Activated CD8-positive, alpha-beta T cell treated with anti-CD3 and anti-CD28 coated beads, Interleukin-2, amount 10 ng/mL, durations not matched to agents 7 days and 5 days (primary cell): ENCODE measurements at places on chromosomes 16 and 17. TPM values are rescaled to one million over a fixed set of nuclear protein-coding genes. Genes with fewer than 3 reads are reported as not detected.

DNA sequence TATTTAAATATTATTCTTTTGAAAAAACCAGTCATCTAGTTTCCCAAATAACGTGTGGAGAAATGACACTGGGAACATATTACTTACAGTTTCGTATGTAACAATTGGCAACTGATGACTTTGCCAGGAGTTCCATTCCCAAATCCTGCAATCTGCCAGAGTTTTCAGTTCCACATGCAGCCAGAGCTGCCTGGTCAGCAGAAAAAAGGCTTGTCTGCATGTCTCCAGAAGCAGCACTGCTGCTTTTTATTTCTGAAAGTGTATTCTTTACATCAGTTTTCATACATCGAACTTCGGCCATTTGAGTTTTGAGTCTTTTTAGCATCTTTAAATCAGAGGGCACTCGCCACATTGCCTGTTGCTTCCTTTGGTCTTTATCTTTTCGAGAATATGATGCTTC, 78.4 kb downstream of the TRIM37 start:
- no peak for DNase-seq
- H3K4me1 ChIP-seq: no peaks in the 10 kb centered on the region
- no peaks in the 10 kb centered on the region for H3K27me3 ChIP-seq
- H3K27ac ChIP-seq: no peak overlapping the region
- peaks cover 17% of the 10 kb centered on the region for H3K36me3 ChIP-seq
- H3K4me3 ChIP-seq: no peak overlapping the region

DNA sequence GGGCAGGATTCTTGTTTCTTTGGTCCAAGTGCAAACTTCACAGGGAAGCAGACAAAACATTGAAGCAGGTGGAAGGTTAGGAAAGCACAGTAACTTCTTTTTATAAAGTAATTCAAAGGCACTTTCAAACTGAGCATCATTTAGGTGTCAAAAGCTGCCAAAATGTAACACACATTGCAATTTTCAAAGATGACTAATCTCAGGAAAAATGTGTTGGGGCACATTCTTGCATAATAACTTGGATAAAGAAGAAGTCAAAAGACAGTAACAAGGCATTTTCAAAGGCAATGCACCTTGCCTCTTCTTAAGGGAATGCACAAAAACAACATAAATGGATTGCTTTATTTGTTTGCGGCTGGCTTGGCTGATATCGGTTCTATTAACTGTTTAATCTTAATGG, 3.6 kb downstream of the KCNJ2 start:
- H3K27me3 ChIP-seq: peaks cover 39% of the 10 kb centered on the region
- no peaks in the 10 kb centered on the region for H3K36me3 ChIP-seq
- no peak for DNase-seq

- no peak for DNase-seq
- H3K27me3 ChIP-seq: no peaks in the 10 kb centered on the region
- no peak overlapping the region for H3K27ac ChIP-seq
- no peaks in the 10 kb centered on the region for H3K4me1 ChIP-seq
These were observed 381.8 kb downstream of the SOX9 start for GRCh38 chr17:72502371-72503341.

GRCh38 chr17:80212962-80213642, 7.0 kb downstream of the SGSH start:
- H3K4me1 ChIP-seq: peaks cover 6% of the 10 kb centered on the region
- no peak for DNase-seq
- H3K27ac ChIP-seq: no peak overlapping the region
- no peaks in the 10 kb centered on the region for H3K36me3 ChIP-seq

GRCh38 chr17:16085066-16085699, 85.6 kb downstream of the TTC19 start:
- DNase-seq: no peak
- no peaks in the 10 kb centered on the region for H3K27me3 ChIP-seq
- H3K36me3 ChIP-seq: peaks cover 62% of the 10 kb centered on the region
- H3K27ac ChIP-seq: peak overlapping the region; percentile 11
- no peak overlapping the region for H3K4me3 ChIP-seq

DNA sequence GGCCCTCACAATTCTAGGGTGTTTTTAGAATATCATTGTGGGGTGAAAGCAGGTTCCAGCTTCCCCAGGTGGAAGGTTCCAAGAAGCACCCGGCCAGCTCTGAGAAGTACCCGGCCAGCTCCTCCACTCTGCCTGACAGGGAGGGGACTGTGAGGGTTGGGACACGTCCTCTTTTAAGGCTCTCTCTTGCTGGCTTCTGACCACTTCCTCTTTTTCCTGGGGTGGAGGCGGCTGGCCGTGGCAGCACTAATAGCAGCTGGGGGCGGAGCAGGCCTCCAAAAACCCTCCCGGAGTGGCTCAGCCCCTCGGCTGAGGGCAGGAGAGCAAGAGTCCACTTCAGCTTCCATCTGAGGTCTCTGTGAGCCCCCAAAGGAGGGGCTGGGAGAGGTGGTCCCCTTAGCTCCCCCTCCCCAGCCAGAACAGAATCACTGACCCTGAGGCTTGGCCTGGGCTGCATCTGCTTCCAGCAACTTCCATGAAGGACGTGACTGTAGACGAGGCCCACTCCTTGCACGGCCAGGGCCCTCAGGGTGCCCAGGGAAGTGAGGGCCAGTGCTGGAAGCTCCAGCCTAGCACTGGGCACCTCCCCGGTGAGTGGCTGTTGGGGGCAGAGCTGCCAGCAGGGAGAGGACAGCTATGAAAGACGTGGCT, 26.7 kb upstream of the PLCG2 start:
- no peaks in the 10 kb centered on the region for H3K36me3 ChIP-seq
- peaks cover 47% of the 10 kb centered on the region for H3K4me1 ChIP-seq
- peak overlapping the region; percentile 25 for H3K27ac ChIP-seq
- no peak for DNase-seq

- H3K4me3 ChIP-seq: no peak overlapping the region
- H3K27me3 ChIP-seq: peaks cover 7% of the 10 kb centered on the region
- no peak overlapping the region for H3K27ac ChIP-seq
- H3K4me1 ChIP-seq: peaks cover 17% of the 10 kb centered on the region
- H3K36me3 ChIP-seq: no peaks in the 10 kb centered on the region
These were observed 11.9 kb downstream of the BAIAP2 start for GRCh38 chr17:81046770-81047359.

GRCh38 chr16:27972500-27972899, 91.0 kb downstream of the GSG1L start:
- no peaks in the 10 kb centered on the region for H3K36me3 ChIP-seq
- peak; percentile 79 for DNase-seq
- H3K4me1 ChIP-seq: peaks cover 7% of the 10 kb centered on the region

- H3K27me3 ChIP-seq: no peaks in the 10 kb centered on the region
- no peaks in the 10 kb centered on the region for H3K36me3 ChIP-seq
- no peak overlapping the region for H3K4me3 ChIP-seq
- DNase-seq: peak; percentile 24
- H3K27ac ChIP-seq: no peak overlapping the region
These were observed 6.7 kb upstream of the KRT31 start for GRCh38 chr17:41404024-41404671.

GRCh38 chr17:43907425-43907981, at the start of gene MPP2:
TSS of gene MPP2 (minus strand) at chr17:43907536. CDS start at chr17:43904460, 3,076 bp downstream.
- no peaks in the 10 kb centered on the region for H3K36me3 ChIP-seq
- peaks cover 13% of the 10 kb centered on the region for H3K4me1 ChIP-seq
- H3K4me3 ChIP-seq: peak within 1 kb of the TSS; percentile 27
- DNase-seq: peak; percentile 50
- peaks cover 46% of the 10 kb centered on the region for H3K27me3 ChIP-seq

- H3K27ac ChIP-seq: no peak overlapping the region
- H3K27me3 ChIP-seq: no peaks in the 10 kb centered on the region
- H3K4me1 ChIP-seq: peaks cover 6% of the 10 kb centered on the region
- no peak for DNase-seq
- H3K4me3 ChIP-seq: no peak overlapping the region
- H3K36me3 ChIP-seq: no peaks in the 10 kb centered on the region
These were observed 48.3 kb downstream of the ZDHHC7 start for GRCh38 chr16:84963066-84963465.

KRT28 gene
- total RNA-seq: not detected

SRP68 gene
- total RNA-seq: 85.1 TPM

DNA sequence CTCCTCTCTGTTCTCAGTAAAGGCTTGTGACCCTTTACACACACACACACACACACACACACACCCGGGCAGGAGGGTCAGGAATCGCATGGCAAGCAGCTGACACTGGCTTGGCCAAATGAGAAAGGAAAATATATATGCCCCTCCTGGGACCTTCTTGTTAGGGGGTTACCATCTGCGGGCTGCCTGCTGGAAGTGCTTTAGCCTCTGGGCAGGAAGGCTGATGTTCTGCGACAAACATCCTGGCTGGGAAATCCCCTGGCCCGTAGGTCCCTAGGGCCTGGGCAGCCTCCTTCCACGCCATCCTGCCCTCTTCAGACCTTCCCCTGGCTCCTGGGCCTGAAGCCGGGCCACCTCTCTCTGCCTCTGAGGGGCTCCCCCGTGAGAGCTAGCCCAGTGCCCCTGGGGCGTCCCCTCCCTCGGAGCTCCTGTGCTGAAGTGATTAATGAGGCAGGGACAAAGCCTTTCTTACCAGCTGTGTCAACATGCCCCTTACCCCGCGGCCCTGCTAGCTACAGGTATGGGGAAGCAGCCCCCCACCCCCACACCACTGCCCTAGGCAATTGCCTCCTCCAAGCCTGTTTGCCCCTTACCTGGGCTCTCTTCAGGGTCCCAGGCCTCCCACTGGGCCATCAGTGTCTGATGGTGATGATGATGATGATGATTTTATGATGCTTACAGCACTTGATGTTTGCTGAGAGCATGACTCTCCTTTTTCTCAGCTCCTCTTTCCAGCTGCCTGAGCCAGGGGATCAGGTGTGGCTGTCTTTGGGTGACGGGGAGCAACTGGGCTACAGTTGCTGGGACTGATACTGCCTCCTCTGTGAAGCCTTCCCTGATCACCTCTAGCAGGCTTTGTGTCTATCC, 32.8 kb upstream of the ETV4 start:
- H3K4me1 ChIP-seq: peaks cover 20% of the 10 kb centered on the region
- H3K4me3 ChIP-seq: no peak overlapping the region
- DNase-seq: peak; percentile 35
- peaks cover 9% of the 10 kb centered on the region for H3K27me3 ChIP-seq
- H3K36me3 ChIP-seq: no peaks in the 10 kb centered on the region
- H3K27ac ChIP-seq: peak overlapping the region; percentile 45

KRT17 gene
- not detected for total RNA-seq

GRCh38 chr17:16962804-16963203, 9.1 kb downstream of the TNFRSF13B start:
- H3K36me3 ChIP-seq: no peaks in the 10 kb centered on the region
- no peaks in the 10 kb centered on the region for H3K4me1 ChIP-seq
- DNase-seq: no peak
- peaks cover 34% of the 10 kb centered on the region for H3K27me3 ChIP-seq
- H3K27ac ChIP-seq: no peak overlapping the region

DNA sequence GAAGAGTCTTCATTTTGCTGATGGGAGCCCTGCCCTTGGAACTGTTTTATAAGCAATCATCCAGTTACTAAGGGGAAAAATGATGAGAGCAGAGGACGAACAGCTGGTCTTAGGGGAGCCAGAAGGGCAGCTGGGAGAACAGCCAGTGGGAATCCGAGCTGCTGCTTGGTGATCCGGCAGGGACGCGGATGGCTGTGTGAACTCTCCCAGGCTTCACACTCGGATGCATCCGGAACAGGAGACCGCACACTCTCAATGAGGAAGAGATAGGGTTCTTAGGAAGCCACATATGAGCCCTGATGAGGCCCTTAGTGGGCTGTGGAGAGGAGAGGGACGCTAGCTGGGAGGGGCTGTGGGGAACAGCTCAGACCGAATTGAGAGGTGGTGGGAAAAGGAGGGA, 5.0 kb upstream of the CACNG5 start:
- H3K4me1 ChIP-seq: peaks cover 5% of the 10 kb centered on the region
- H3K27me3 ChIP-seq: peaks cover 48% of the 10 kb centered on the region
- no peak overlapping the region for H3K4me3 ChIP-seq
- no peak overlapping the region for H3K27ac ChIP-seq
- H3K36me3 ChIP-seq: no peaks in the 10 kb centered on the region

TMEM204 gene
- total RNA-seq: 35.6 TPM

DNA sequence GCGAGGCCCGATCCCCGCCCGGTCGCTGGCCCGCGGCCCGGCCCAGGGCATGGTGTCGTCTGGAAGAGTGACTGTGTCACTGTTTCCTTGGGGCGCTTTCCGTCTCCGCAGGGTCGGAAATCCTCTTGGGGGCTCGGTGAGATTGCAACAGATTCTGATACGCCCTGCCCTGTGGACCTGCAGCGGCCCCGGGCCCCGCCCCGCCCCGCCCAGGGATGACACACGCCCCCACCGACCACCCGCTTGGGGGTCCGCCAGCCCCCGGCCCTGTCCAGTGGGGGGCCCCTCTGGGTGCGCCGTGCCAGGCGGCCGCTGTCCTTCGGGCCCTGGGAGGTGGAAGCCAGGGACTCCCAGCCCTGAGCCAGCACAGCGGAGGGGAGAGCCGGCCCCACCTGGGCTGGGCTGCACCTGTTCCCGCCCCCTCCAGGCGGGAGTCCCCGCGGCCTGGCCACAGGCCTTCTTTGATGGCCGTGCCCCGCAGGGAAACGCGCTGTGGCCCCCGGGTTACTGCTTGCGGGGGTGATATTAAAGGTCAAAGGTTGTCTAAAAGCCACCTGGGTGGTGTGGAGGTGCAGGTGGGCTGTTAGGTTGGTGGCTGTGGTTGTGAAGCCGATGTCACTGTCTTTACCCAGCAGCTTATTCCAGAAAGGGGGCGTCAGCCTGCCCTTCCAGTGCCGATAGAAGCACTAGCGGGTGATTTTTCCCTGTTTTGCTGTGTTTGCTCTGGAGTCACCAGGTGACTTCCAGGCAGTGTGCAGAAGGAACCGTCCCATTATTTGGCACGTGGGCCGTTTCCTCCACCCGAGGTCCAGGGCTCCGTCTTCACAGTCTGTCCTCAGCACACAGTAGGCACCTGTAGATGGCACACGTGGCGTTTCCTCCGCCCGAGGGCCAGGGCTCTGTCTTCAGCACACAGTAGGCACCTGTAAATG, 752 bp downstream of the TBC1D24 start:
- H3K4me1 ChIP-seq: peaks cover 23% of the 10 kb centered on the region
- H3K27me3 ChIP-seq: peaks cover 11% of the 10 kb centered on the region
- H3K36me3 ChIP-seq: no peaks in the 10 kb centered on the region
- peak overlapping the region; percentile 62 for H3K4me3 ChIP-seq
- no peak overlapping the region for H3K27ac ChIP-seq
- DNase-seq: peak; percentile 70
